ENCODE measurements at places on chromosomes 1 and 21.

DNA sequence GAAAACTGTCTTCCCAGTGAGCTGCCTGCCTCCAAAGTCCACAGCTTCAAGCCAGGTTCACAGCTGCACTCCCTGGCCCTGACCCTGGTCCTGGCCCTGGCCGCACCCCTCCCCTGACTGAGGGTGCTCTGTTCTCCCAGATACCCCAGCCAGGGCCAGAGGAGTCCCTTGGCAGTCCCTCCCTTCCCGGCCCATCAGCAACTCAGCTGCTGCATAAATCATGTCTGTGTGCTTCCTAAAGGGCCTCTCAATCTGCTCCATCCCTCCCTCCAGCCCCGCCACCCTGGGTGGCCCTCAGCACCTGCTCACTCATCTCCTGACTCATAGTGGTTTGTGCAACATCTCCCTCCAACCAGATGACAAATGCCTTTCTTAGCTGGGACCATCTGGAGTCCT is 24.8 kb upstream of the C1orf174 start:
- DNase-seq: no peak

- no peak for DNase-seq
These were observed 13.9 kb upstream of the ASAP3 start for GRCh38 chr1:23497777-23498439.

GRCh38 chr1:152795686-152796085 is 835 bp upstream of the LCE1D start:
- no peak for DNase-seq

- DNase-seq: no peak
These were observed 58.6 kb downstream of the PBX1 start for GRCh38 chr1:164617377-164618201.

DNA sequence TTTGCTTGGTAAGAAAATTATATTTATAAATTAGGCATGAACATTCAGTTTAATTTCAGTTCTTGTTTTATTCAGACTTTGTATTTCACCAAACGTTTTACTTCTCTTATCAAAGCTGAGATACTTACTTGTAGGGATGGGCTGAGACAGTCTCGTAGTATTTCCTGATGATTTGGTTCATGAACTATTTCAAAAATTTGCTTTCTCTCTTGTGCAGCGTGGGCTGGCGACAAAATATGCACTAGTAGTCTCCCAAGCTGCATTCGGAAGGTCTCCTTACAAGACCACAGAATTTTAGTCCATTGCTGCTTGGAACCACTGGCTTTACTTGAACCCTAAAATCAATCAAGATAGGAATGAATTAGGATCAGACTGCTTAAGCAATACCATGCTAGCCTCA is 91.7 kb upstream of the GNG4 start:
- DNase-seq: no peak

DNA sequence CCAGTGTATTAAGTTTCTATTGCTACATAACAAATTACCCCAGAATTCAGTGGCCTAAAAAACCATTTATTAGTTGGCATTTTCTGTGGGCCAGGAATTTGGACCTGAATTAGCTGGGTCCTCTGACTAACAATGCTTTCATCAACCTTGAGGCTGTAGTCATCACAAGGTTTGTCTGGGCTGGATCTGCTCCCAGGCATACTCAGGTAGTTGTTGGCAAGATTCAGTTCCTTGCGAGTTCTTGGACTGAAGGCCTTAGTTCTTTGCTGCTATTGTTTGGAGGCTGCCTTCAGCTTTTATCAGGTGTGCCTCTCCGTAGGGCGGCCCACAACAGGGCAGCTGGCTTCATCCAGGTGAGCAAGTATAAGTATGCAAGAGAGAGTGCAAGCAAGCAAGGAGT is 31.4 kb upstream of the DEPDC1 start:
- DNase-seq: no peak

GRCh38 chr1:64624218-64624713 is 120.6 kb upstream of the RAVER2 start:
- DNase-seq: no peak

GRCh38 chr1:29148656-29149491 is 25.2 kb upstream of the TMEM200B start:
- DNase-seq: no peak

Measured in CD4-positive, alpha-beta T cell treated with Interleukin-10 for 1 hour (primary cell).